ENCODE measurements at places on chromosomes 11 and 22. TPM values are rescaled to one million over a fixed set of nuclear protein-coding genes. Genes with fewer than 3 reads are reported as not detected.

NLRP10 gene
- not detected for total RNA-seq

C22orf42 gene
- not detected for total RNA-seq

RPLP2 gene
- total RNA-seq, result 2,024 TPM

FXYD2 gene
- 1.6 TPM for total RNA-seq

GUCY1A2 gene
- 23.8 TPM for total RNA-seq

TMEM86A gene
- total RNA-seq, result 4.6 TPM

KRTAP5-11 gene
- not detected for total RNA-seq

GRIK4 gene
- 0.21 TPM for total RNA-seq

OR52M1 gene
- total RNA-seq, result not detected

CFAP300 gene
- 9.7 TPM for total RNA-seq

P4HA3 gene
- total RNA-seq, result 1.7 TPM

CADM1 gene
- total RNA-seq, result 58.0 TPM

KCNE3 gene
- total RNA-seq, result 5.9 TPM

YPEL1 gene
- total RNA-seq, result 1.7 TPM

MGAT3 gene
- total RNA-seq, result 12.9 TPM

CCDC87 gene
- total RNA-seq, result 0.55 TPM

CDHR5 gene
- not detected for total RNA-seq

CARD18 gene
- not detected for total RNA-seq

ISX gene
- not detected for total RNA-seq

DUSP18 gene
- total RNA-seq, result 9.5 TPM

VSIG2 gene
- 215 TPM for total RNA-seq

SPI1 gene
- total RNA-seq, result 10.6 TPM

ME3 gene
- 40.2 TPM for total RNA-seq

HBB gene
- total RNA-seq, result 144 TPM

SLC35C1 gene
- total RNA-seq, result 30.4 TPM

DUSP8 gene
- 6.0 TPM for total RNA-seq

OR4D6 gene
- not detected for total RNA-seq

All from ureter (tissue), 1 donor.